ENCODE measurements at places on chromosomes 3 and 15. TPM values are rescaled to one million over a fixed set of nuclear protein-coding genes. Genes with fewer than 3 reads are reported as not detected.

SEMA5B gene
- polyA plus RNA-seq, result 11.0 TPM

DNA sequence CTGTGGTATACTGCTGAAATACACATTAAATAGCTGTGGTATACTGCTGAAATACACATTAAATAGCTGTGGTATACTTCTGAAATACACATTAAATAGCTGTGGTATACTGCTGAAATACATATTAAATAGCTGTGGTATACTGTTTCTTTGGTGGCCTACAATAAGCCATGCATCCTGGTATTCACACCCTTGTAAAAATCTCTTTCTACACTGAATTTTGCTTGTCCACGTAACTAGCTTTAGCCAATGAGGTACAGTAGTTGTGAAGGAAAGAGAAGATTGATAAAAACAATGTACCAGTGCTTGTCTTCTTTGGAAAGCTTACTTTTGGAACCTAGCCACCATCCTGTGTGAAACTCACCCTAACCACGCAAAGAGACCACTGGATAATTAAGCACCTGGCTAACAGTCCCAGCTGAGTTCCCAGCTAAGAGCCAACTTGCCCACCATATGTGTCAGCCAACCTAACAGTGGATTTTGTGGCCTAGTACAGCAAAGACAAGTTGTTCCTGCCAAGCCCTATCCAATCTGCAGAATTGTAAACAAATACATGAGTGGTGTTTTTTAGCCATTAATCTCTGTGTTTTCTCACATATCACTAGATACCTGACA, 103.4 kb upstream of the MELTF start:
- no peak for DNase-seq

DNA sequence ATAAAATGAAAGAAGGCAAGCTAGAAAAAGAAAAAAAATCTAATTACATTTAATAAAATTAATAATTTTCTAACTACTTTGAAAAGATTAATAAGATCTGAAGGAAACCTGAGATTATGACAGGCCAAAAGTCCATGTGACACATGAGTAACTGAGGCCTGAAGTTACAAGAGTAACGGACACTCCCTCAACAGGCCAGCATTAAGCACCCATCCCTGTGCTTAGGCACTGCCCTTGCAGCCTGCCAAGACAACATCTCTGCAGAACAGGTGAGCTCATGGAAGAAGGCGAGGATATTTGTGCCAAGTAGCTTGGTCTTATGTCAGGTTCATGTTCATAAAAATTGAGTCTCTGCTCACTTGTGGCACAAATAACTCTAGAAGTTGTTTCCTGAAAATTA, 31.8 kb downstream of the SUCLG2 start:
- no peak for DNase-seq

DNA sequence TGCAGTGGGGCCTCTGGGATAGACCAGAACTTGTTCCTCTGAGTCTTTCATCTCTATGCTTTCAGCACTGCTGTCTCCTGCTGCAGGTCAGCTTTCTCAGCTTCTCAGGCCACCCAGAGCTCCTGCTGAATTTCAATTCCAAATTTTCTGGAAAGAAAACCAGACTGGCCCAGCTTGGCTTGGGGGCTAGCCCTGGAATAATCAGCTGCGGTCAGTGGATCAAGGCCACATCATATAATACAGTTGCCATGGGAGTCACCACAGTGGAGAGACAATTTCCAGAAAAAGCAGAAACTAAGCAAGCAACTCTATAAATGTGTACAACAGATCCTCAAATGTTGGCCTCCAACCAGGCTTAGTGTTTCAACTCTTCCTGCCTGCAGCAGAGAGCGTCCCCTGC, 91.1 kb upstream of the SLC24A5 start:
- DNase-seq, result no peak

RASGRP1 gene
- polyA plus RNA-seq, result 0.76 TPM

RTP1 gene
- polyA plus RNA-seq, result not detected

ACSBG1 gene
- 0.12 TPM for polyA plus RNA-seq

- no peak for DNase-seq
Measured at GRCh38 chr3:184508938-184509337, 52.6 kb upstream of the EPHB3 start.

- DNase-seq, result no peak
Measured at GRCh38 chr3:193970773-193971206, 165.2 kb upstream of the HES1 start.

DNA sequence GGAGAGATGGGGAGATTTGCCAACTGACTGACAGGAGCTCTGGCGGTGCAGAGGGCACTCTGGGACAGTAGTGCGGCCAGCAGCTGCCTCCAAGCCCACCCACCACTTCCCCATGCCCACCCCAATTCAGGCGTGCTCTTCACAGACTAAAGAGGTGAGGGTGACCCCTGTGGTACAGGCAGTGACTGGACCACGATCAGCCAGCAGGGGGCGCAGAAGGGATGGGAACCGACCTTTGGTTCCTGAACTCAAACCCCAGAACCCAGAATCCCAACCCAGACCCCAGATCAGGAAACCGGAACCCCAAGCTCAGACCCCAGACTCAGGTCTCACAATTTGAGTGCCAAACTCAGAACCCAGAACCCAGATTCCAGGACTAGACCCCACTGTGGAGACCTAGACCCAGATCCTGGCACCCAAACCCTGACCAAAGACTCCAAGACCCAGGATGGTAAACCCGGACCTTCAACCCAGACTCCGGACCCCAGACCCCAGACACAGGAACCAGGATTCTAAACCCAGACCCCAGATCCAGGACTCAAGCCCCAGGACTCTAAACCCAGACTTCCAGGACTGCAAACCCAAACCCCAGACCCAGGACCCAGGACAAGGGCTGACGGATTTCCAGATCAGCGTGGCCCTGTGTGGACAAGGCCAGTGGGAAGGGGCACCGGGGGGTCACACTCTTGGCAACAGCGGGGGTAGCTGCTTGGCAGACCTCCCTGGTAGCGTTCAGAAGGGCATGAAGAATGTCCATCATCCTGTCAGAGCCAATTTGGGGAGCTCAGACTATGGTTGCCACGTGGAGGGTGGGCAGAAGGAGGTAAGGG, 3.7 kb upstream of the MYL3 start:
- peak; percentile 75 for DNase-seq

- no peak for DNase-seq
Measured at GRCh38 chr3:36709826-36710365, 54.5 kb downstream of the DCLK3 start.

DNA sequence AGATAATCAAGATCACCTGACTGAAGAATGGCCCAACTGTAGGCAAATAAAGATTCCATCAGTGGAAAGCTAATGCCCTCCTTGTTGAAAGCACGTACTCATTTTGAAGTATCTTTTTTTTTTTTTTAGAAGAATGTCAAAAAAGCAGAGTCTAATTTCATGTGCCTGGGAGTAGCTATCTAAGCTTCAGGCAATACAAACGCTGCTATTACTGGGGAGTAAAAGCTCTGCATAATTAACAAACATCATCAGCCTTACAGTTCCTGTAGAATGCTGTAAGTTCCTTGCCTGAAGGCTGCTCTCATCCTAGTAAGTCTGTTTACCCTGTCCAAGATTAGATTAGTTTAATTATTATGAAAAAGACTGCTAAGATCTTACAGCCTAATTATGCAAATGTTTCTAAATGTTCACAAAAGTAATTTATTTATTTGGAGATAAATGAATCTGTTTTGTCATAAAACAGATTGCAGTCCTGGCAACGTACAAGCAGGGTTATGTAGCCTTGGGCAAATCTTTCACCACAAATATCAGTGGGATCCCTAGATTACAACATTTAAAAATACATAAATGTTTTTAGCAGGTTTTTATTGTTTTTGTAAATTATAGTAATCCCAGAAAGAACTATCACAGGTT, 451.3 kb upstream of the AGTR1 start:
- DNase-seq, result no peak

DNA sequence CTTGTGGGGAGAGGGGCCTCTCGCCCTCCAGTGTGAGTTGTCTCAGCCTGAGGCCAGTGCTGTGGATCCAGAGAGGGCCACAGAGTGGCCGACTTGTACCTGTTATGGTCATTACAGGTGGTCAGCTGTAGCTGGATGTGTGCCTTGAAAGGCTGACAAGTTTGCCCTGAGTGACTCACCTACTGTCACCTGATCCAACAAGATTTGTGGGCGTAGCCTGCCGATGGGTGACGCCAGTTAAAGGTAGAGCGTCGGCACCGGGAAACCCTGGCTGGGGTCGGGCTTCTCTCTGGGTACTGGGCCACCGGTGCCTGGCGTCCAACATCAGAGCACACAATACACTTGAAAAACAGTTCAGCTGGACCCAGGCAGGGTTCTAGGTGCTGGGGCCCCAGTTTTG, 2.8 kb upstream of the ISG20 start:
- peak; percentile 89 for DNase-seq

DNA sequence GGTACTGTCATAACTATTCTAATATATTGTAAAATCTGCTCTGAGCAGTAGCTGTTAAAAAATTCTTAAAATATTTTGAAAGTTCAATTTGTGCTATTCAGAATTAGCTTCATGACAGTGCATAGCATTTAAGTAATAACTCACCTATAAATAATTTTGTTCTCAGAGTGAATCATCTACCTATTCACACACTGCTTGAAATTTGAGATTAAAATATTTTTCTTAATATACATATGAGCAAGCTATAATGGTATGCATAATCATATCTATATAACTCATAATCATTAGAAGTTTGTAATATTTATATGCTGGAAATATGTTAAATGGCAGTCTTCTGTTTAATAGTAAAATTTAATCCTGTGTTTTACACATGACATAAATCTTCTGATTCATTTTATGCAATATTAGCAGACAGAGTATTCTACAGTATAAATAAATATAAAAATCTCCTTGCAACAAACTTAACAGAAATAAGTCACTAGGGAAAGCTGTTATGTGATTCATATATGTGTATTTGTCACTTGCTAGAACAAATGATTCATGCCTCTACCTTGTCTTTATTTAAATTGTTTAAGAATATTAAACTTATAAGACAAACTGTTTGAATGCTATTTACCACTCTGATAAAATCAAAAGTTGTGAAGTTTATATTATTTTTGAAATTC, 710.8 kb downstream of the PLOD2 start:
- no peak for DNase-seq

ISLR gene
- polyA plus RNA-seq, result 3.1 TPM

DNA sequence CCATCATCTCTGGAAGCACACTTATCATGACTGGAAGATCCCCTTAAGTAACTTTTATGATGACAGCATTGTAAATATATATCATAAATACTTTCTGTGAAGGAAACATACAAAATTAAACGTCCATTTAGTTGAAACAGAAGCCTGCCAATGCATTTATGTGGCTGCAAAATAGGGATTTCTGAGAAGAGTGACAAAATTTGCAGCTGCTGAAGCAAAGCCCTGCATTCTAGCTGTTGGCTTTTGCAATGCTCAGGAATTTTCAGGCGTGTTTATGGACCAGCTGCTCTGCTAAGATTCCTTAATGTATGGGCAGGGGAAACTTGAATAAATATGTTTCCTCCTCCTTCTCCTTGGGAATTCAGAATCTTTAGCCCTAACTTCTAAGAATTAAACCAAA, 137.3 kb downstream of the CACNA2D3 start:
- no peak for DNase-seq

DNA sequence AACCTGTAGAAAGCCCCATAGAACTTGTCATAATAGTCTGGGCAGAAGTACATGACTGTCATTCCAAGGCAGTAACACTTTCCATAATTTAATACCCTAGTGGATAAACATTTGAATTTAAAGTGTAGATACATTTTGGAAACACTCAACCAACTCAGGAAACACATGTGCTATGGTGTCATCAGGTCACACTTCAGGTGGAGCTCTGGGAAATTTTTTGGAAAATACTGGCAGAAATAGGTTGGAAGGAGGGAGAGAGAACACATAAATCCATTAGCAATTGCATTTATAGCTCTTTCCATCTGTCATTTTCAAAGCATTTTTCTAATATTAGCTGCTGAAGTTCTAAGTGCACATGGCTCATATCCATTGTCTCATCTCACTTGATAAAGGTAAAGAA, 135.7 kb downstream of the MEIS2 start:
- DNase-seq, result no peak

SSUH2 gene
- polyA plus RNA-seq, result 0.42 TPM

DNA sequence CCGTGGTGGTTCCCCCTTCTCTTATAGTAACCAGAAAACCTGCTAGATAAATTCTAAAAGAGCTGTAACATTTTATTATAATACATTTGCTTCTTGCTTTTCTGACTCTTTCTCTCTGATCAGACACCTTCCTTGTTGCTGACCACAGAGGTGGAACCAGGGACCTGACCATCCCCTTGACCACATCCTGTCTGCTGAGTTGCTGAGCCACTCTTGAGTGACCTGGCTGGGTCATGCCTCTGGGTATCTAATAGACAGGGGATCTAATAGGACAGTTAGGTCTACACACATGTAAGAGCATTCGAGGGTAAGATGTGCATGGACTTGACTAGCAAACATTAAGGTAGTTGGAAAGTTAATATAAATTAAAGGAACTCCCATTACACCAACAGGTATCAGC, 22.8 kb upstream of the TRIM59 start:
- no peak for DNase-seq

ZNF660 gene
- polyA plus RNA-seq, result 0.76 TPM

SEMA6D gene
- polyA plus RNA-seq, result 5.4 TPM

ZNF774 gene
- 11.9 TPM for polyA plus RNA-seq

TM2D3 gene
- 42.8 TPM for polyA plus RNA-seq

- no peak for DNase-seq
Measured at GRCh38 chr3:44324584-44324983, 14.0 kb upstream of the TCAIM start.

GRCh38 chr15:25333049-25333448, 105.8 kb downstream of the UBE3A start:
- no peak for DNase-seq

DNA sequence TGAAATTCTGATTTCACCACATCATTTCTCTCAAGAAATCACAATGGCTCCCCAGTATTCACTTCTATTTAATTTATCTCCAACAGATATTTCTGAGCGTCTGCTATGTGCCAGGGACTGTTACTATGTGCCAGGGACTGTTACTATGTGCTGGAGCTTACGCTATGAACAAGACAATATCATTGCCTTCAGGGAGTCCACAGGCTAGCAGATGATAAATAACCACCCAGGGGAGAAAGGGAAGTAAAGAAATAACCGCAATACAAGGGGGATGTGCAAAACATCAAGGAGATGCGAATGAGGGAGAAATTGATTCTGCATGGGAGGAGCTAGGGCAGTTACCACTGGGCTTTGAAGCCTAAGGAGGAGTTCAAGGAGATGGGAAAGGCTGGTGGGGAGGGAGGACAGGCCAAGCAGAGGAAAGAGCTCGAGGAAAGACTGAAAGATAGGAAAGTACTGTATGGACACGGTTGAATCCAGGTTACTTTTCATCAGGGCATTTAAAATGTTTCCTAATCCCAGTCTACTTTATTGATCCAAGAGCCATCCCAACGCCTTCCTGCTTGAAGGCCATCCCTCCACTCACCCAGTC, 2.5 kb downstream of the THSD4 start:
- no peak for DNase-seq

GRCh38 chr3:39126532-39127071, 19.1 kb downstream of the TTC21A start:
- DNase-seq, result peak; percentile 32

GOLGA6L7 gene
- not detected for polyA plus RNA-seq

Data from pancreas (tissue), 10 donors.